ENCODE measurements at places on chromosomes 4 and X.

- DNase-seq = no peak
These were observed 15.7 kb downstream of the FAM184B start for GRCh38 chr4:17765514-17766286.

- no peak for DNase-seq
These were observed 3.0 kb upstream of the BCOR start for GRCh38 chrX:40100537-40101429.

- no peak for DNase-seq
These were observed 43.9 kb downstream of the C4orf50 start for GRCh38 chr4:5974321-5974720.

DNA sequence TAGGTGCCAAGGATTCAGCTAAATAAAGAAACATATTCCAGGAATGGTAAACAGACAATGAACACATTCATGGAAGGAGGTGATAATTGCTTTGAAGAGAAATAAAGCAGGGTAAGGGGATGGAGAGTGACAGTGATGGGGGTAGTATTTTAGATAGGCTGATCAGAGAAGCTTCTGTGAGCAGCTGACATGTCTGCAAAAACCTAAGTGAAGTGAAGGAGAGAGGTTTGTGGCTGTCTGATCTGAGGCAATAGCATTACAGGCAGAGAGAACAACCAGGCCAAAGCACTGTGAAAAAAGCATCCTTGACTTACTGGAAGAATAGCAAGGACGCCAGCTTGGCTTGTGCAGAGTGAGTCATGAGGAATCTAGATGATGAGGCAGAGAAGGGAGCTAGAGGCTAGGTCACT is 271.9 kb upstream of the GATB start:
- no peak for DNase-seq

GRCh38 chrX:13469963-13470684 is 99.3 kb upstream of the EGFL6 start:
- no peak for DNase-seq

- DNase-seq = no peak
These were observed 9.2 kb upstream of the SYNPO2 start for GRCh38 chr4:118879409-118879808.

- DNase-seq = no peak
These were observed 151.1 kb downstream of the PJA1 start for GRCh38 chrX:69014200-69014599.

DNA sequence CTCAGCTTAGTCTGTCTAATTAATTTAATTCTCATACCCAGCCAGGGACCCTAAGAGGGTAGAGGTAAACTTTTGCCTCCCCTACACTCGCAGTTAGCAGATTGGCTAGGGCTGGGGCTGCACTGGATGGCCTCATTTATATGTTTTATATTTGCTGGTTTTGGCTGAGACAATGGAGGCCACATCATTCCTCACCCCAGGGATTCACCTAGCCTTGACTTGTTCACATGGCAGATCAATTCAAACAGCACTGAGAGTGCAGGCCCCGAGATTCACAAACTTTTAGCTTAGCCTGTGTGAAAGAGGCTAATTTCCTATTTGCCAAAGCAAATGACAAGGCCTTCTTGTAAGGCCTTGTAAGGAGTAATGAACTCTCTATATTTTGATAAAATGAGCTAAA is 844.4 kb downstream of the ARAP2 start:
- DNase-seq = no peak

GRCh38 chr4:98529970-98530569 is 128.3 kb downstream of the TSPAN5 start:
- no peak for DNase-seq

DNA sequence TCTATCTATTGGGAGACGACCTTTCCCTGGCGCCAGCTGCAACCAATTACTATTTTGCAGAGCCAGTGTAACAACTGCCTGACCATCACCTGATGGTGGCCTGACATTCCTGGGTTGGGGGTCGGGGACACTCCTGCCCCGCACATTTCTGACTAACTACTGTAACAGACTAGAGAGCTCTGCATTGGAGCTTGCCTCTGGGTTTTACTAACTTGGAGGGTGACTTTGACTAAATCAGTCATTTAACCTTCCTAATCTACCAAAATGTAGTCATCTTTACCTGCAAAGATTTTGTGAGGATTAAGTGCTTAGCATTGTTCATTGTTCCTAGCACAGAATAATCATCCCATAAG is 37.5 kb upstream of the ABCG2 start:
- DNase-seq = no peak

DNA sequence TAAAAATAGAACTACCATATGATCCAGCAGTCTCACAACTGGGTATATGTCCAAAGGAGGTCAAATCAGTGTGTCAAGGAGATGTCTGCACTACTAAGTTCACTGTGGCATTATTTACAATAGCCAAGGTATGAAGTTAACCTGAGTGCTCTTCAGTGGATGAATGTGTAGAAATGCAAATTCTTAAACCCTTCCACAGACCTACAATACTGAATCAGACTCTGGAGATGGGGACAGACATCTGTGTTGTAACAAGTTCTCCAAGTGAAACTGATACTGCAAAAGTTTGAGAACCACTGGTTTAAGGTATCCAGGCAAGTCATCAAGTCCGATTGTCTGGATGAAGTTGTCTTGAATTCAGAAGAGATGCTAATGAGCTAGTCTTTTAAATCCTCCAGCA is 38.5 kb downstream of the SMAD1 start:
- DNase-seq = no peak

DNA sequence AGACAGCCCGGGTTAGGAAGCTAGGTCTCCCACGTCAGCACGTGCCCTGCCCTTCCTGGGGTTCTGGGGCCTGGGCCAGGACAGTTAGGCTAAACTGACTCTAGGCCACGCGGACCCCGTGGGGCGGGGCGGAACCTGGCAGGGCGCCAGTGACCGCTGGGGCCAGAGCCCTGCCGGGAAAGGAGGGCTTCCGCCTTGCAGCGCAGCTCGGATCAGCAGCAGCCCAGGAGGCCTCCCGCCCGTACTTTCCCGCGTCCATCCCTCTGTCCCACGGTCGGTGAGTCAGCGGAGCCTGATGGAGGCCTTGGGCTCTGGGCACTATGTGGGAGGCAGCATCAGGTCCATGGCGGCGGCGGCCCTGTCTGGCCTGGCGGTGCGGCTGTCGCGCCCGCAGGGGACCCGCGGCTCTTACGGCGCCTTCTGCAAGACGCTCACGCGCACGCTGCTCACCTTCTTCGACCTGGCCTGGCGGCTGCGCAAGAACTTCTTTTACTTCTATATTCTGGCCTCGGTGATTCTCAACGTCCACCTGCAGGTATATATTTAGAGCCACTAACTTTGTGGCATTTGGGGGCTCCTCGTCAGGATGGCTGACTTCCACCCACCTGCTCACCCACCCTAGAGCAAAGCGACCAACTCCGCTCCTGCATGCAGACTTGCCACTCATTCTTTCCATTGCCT is at the start of gene SMIM10:
SMIM10 (plus strand) TSS at position 191 of the 681 bp plus-strand sequence; CDS start at position 296, 105 bp downstream.
- DNase-seq = no peak

GRCh38 chr4:81634766-81635549 is 163.3 kb upstream of the RASGEF1B start:
- DNase-seq = no peak

GRCh38 chr4:105102016-105102415 is 44.7 kb upstream of the TET2 start:
- DNase-seq = no peak

DNA sequence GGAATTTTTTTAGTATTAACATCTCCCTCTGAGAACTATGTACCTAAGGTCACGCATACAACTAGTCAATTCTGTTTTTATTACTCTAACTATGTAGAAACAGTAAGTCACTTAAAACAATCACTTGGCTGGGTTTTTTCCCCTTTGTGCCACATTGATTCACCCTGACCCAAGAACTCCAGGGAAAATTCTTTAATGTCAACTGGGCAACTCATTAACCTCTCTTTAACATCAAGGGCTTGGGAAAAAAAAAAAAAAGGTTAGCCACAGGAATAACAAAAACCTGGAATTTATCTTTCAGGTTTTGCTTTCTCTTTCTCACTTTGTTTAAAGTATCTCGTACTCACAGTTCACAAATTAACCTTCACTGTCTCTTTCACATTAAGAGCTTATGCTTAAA is 8.1 kb downstream of the RPL9 start:
- no peak for DNase-seq

Data from stimulated activated CD8-positive, alpha-beta memory T cell treated with anti-CD3 and anti-CD28 coated beads, Interleukin-15, amount 100 ng/mL, for 24 hours (primary cell).